ENCODE measurements at places on chromosomes 1 and 21.

- no peak for DNase-seq
Measured at GRCh38 chr1:32609180-32609579, 41.2 kb downstream of the ZBTB8OS start.

GRCh38 chr1:248471154-248471553 lies 2.0 kb upstream of the OR2T3 start:
- no peak for DNase-seq

- DNase-seq: no peak
Measured at GRCh38 chr1:153598309-153599172, 14.4 kb downstream of the S100A16 start.

- DNase-seq: no peak
Measured at GRCh38 chr1:248417854-248418253, 15.0 kb downstream of the OR2T1 start.

DNA sequence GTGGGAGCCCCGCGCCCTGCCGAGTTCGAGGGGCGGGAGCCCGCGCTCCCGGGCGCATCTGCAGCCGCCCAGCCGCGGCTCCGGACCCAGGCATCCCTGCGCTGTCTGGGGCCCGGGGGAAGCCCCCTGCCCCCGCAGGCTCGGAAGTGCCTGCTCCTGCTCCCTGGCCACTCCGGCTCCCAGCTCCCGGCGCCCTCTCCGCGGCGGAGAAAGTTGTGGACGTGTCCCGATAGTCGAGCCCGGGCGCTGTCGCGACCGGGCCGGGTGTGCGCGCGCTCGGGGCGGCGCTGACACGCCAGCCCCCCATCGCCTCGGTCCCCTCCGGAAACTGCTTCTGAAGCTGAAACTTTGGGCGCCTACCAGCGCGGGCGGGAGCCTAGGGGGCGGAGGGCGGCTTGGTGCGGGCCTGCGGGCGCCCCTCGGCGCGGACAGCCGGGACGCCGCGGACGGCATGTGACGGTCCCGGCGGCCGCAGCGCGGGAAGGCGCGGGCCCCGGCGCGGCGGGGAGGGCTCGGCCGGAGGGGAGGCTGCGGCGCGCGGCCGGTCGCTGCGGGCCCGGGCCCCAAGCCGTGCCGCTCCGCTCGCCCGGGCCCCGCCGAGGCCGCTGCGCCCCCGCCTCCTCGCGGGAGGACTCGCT lies 515 bp downstream of the MAN1C1 start:
- DNase-seq: no peak

DNA sequence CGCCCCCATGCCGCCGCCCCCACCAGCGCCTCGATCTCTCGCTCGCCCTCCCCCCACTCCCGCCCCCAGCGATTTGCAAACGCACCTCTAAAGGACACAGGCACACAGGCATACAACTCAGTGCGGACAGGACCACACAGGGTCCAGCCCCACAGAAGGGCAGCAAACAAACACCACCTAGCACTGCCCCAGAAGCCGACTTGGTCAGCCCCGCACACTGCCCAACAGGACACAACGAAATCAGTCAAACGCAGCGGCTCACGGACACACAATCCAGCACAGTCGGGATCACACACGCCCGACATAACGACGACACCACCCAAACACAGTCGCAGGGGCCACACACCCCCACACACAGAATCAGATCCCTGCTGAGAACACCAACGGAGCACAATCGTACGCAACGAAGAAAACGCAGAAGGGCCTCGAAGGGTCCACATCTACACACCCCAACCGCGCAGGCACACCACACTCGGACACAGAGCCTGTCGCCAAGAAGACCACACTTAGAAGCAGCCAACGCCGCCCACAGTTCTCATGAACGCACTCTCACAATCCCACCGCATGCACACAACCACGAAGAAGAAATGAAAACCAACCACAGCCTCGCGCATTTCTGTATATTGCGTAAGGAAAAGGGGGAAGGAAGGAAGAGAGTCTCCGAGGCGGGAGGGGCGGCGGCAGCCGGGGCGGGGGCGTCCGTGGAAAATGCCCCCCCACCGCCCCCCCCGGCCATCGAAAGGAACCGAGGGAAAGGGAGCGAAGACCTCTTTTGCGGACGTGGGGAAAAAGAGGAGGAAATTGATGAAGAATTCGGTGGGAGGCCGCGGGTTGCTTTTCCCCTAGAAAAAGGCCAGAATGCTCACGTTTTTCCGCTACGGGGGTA lies 481 bp downstream of the TAL1 start:
- DNase-seq: no peak

- DNase-seq: no peak
Measured at GRCh38 chr1:16155537-16156410, at the start of gene EPHA2. TSS of gene EPHA2 (minus strand) at chr1:16156069. CDS start at chr1:16155932, 137 bp downstream.

DNA sequence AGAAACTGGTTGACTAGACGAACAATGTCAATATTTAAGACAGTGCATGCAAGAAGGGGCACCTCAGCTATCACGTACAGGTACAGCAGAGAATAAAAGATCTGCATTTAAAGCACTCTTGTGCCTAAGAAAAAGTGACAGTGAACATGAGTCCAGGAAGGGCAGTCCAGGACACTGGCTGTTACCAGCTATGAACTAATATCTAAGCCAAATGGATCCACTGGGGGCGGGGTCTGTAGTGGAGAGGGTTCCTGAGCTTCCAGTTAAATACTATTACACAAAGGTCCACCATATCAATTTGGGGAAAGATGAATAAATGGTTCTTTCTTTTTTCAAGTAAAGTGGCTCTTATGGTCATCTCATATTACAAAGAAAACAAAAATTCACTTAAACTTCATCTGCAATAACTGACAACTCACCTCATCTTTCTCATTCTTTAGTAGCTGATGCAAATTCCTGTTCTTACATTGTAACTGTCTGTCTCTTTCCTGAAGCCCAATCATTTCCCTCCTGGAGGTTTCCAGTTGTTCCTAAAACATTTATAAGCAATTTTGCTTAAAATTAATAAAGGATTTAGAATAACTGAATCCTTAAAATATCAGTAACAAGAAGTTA lies 24.5 kb downstream of the SSX2IP start:
- peak; percentile 60 for DNase-seq

DNA sequence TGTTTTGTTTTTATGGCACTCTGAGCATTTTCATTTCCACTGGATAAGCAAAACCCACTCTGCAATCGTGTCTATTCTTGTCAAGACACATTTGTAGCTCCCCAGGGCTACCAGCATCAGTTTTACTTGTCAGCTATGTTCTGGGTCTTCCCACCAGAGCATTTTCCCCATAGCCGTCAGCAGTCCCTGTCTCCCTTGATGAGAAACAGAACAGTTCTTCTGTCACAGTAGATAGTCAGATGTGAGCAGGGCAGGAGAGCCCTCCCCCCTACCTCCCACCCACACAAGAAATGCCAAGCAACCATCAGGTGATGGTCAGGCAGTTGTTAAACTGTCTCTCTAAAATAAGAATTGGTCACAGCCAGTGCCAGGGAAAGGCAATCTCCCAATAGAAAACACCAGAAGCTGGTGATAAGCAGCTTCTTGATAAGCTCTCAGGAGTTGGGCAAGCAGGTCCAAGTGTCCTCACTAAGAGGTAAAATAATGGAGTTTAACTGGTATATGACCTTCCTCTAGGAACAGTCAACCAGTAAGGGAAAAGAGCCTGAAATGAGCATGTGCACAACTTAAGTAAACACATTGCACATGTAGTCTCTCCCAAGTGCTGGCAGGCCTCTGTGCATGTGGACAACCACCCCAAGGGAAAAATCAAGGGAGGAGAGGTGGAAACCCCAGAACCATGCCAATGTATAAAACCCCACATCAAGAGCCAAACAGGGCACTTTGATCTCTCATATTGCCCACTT lies 208.2 kb downstream of the S1PR1 start:
- DNase-seq: no peak

DNA sequence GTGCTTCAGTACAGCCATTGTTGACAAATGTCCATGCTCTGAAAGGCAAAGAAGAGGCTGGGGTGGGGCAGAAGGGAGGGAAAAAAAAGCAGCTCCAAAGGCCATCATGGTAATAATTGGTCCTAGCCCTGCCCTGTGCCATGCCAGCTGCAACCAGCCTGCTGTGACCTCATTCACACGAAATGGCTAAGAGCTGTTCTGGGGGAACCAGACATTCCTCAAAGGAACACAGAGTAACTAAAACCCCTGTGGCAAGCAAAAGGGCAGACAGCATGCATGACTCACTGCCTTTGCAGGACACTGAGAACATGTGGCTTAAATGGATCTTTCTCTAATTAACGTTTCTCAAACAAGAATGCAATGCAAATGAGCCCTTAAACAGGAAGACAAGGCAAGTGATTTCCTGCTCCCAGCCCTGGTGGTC lies 42.3 kb downstream of the STYXL2 start:
- DNase-seq: peak; percentile 43

GRCh38 chr1:39462074-39462473 lies 29.4 kb upstream of the BMP8A start:
- DNase-seq: no peak

GRCh38 chr1:236280438-236281197 lies 1.1 kb downstream of the ERO1B start:
- peak; percentile 70 for DNase-seq

GRCh38 chr1:20936216-20936615 lies 149.1 kb upstream of the HP1BP3 start:
- no peak for DNase-seq

- no peak for DNase-seq
Measured at GRCh38 chr1:190029441-190029840, 448.2 kb downstream of the BRINP3 start.

- DNase-seq: no peak
Measured at GRCh38 chr1:44985747-44986359, 542 bp downstream of the EIF2B3 start.

DNA sequence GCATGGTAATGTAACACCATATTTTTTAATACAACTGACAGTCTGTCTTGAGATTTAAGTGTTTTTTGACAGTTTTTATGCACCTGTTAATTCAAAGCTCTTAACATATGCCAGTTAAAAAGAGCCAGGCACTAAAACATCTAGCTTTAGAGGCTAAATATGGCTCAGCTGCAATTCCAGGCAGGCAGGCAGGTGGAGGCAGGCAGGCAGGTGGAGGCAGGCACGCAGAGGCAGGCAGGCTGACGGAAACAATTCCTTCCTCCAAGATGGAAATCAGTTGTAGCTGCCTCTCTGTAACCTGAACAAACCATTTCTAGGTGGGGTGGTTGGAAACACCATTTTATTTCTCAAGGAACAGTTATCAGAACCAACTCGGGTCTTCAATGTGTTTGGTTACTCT lies 51.2 kb downstream of the GORAB start:
- DNase-seq: no peak

DNA sequence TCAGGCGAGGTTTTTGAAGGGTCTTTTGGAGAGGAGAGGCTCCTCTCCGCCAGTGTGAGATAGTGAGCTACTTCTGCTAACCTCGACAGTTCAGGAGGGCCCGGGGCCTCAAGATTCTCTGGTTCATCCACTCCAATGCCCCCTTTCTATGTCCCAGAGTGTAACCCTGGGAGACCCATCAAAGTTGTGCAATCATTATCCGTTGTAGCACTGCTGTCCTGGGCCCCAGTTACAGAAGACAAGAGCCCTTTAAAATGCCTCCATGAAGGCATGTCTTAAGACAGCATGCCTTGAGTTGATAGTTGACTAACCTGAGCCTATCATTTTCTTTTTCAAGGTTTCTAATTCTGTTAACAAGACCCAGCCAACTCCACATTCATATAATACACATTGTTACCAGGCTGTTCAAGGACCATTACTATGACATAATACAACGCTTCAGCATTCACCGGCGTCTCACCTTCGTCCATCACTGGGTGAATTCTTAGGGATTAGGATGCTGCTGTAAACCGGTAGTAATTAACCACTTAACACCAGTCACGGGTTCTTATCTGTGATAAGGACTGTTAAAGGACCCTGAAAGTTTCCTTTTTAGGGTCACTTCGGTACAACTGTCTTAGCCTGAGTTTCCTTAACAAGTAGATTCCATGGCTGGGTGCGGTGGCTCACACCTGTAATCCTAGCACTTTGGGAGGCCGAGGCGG lies 37.4 kb upstream of the CDC42BPA start:
- no peak for DNase-seq

DNA sequence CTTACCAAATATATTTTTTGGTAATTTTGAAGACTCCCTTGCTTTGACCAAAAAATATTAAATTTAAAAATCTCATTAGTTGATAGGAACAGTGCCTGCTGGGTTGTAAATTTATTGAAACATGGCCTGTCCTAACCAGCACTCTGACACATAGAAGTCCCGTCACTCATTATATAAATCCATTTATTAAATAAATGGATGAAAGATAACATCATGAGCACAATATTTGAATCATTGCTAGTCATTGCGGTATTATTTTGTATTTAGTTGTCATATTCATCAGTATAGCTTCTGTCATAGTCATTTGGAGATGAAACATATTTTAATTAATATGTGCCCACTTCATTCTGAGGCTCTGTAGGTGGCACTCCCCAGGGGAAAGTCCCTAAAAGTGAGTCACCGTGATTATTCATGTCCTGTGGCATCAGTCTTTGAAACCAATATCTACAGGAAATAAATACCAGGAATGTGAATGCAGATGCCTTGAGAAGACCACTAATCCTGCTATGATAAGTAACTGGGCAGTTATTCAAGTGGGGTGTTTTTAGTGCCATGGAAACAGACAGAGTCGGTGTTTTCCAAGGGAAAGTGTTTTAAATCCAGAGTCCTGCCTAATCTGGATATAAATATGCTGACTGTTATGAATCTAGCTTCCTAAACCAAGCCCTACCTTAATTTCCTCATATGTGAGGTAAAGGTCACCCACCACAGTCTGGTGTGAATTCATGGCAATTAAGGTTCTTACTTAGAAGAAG lies 302.0 kb downstream of the DUSP10 start:
- no peak for DNase-seq

DNA sequence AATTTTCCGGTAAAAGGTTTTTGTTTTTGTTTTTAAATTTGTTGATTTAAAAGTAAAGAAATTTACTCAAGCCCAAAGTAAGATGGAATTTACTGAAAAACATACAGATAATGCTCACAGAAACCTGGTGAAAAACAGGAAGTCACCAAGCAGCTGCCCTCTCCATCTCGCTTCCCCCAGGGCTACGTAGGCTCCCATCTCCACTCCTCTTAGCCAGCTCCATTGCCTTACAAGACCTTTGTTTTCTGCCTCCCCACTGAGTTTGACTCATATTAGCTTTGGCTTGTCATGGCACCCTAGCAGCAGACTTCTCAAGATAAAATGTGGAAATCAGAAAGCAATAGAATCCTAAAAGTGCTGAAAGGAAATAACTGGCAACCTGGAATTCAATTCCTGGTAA lies 57.9 kb downstream of the PHTF1 start:
- DNase-seq: no peak

- no peak for DNase-seq
Measured at GRCh38 chr1:182533896-182534295, 55.2 kb downstream of the RNASEL start.

Measured in NCI-H774 (cell line).